WERI-Rb-1 (cell line): ENCODE measurements at places on chromosomes 12 and 14.

DNA sequence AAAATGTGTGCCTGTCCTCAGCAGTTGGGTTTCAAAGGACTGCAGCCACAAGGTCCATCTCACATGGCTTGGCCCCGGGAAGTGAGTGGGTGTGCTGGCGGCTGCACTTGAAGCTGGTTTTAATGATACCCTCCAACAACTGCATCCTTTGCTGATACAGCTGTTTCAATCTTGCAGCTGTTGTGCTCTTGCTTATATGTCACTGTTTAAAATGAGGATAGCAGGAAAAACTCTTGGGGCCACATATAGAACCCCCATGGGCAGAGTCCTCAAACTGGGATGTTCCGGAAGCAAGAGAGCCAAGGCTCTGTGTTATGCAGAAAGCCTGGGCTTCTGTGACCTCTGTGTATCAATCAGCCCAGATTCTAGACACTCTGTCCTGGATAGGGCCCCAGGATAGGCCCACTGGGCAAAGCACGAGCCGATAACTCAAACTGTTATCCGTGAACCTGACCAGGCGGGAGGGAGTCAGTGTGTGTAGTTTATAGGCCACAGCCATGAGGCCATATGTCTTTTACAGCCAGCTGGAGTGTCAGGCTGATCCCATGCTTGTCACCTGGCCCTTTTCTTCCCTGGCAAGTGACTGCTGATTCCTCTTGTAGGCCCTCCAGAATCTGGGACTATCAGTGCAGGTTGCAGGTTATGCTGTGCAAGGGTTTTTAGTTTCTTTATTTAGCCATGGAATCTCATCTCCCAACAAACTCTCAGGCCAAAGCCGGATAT lies 74.3 kb downstream of the SSPN start:
- DNase-seq: no peak

DNA sequence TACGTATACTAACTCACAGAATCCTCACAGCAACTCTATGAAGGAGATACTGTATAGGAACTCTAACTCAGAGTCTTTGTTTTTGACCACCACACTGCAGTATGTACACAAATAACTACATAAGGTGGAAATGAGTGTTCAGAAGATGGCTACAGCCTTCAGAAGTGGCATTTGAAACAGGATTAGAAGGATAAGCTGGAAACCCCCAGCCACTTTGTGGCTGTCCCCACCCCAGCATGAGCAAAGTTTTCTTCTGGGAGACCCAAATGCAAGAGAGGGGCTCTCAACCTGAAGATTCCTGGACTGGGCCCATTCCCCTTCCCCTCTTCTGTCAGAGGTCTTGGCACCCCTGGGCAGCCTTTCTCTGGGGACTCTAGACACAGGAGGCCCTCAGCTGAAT lies 43.2 kb upstream of the PNMA1 start:
- DNase-seq: no peak

DNA sequence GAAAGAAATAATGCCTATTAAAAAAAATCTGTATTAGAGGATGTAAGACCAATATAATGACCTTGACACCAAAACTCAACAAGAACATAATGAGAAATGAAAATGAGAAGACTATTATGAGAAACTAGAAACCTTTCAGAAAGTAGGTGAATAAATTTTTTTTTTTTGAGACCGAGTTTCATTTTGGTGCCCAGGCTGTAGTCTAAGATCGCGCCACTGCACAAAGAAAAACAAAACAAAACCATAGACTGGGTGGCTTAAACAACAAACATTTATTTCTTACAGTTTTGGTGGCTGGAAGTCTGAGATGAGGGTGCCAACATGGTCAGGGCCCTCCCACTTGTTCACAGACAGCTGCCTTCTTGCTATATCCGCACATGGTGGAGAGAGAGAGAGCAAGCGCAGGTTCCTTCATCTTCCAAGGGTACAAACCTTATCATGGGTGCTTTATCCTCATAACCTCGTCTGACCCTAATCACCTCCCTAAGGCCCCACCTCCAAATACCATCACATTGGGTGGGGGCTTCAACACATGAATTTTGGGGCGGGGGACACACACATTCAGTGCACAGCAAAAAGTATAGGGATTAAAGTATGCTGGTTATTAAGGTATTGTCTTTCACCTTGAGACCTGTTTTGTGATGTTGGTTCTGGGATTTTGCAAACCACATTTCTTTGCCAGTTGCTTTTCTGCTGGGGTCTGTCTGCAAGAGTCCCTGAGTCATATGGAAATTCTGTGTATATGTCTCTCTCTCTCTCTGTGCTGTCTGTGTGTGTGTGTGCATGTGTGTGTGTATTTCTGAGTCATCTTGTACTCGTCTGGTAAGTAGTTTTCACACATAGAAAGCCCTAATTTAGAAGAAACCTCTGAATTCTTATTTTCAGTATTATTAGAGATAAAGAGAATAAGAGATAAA lies 26.2 kb downstream of the ZCRB1 start:
- no peak for DNase-seq

GRCh38 chr12:225012-225411 lies 11.1 kb upstream of the SLC6A12 start:
- no peak for DNase-seq

GRCh38 chr12:103093499-103094106 lies 136.1 kb downstream of the ASCL1 start:
- no peak for DNase-seq

GRCh38 chr14:100306998-100307765 lies 938 bp upstream of the SLC25A29 start:
- DNase-seq: peak; percentile 26

GRCh38 chr14:91911474-91912032 lies 35.9 kb downstream of the FBLN5 start:
- DNase-seq: peak; percentile 54

GRCh38 chr14:104433401-104434213 lies 146.0 kb upstream of the C14orf180 start:
- DNase-seq: no peak

- DNase-seq: no peak
Observed at GRCh38 chr12:40175045-40175444, 49.8 kb upstream of the LRRK2 start.
